ENCODE measurements at places on chromosomes 7 and 10. TPM values are rescaled to one million over a fixed set of nuclear protein-coding genes. Genes with fewer than 3 reads are reported as not detected.

ZNF804B gene
- not detected for total RNA-seq

C7orf57 gene
- 9.4 TPM for total RNA-seq

C10orf67 gene
- 2.3 TPM for total RNA-seq

NPTX2 gene
- total RNA-seq: 2.3 TPM

DNA sequence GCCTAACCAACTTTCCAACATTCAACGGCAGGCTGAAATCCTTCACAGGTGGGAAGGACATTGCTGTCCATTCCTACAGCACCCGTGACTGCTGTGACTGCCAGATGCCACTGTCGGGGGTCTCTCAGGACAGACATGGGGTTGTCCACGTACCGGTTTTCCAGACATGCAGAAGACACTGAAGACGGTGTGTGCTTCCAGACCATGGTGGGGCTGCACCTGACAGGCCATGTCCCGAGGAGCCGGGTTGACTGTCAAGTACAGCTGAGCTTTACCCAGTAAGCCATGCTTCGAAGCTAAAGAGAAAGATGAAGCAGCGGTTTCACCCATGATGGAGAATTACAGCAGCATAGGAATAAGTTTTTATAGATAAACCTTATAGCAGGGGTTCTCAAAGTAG lies 70.9 kb downstream of the PKD1L1 start:
- H3K36me3 ChIP-seq: no peaks in the 10 kb centered on the region
- H3K27me3 ChIP-seq: no peaks in the 10 kb centered on the region
- H3K27ac ChIP-seq: no peak overlapping the region
- no peak overlapping the region for H3K4me3 ChIP-seq
- no peak for DNase-seq
- no peaks in the 10 kb centered on the region for H3K4me1 ChIP-seq

- H3K27me3 ChIP-seq: no peaks in the 10 kb centered on the region
- H3K36me3 ChIP-seq: peaks cover 7% of the 10 kb centered on the region
- DNase-seq: no peak
- H3K27ac ChIP-seq: no peak overlapping the region
These were observed 33.9 kb downstream of the CCM2 start for GRCh38 chr7:45033931-45034290.

DNA sequence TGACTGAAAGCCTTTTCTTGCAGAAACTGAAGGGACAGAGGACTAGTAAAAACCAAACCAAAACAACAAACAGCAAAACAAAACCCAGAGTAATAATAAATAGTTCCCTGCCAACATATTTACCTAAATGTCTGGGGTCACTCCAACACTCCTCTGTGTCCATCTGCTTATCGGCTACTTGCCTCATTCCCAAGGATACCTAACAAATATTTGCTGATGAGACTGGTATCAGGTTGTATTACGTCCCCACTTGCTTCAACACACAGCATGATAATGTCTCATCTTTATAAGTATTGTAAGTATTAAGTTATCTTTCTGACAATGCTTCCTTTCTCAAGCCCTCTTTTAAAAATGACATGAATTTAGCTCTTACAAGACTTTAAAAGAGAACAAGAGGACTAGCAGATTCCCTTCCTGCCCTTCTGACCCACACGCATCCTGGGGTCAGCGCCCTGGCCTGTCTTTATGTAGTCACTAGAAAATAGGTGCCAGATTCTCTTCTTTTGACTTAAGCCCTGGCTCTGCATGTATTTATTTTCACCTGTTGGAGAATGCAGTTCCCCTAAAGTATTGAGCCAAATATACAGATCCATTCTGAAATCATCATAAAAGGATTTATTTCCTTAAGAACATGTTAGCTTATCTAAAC lies 110.2 kb downstream of the SEM1 start:
- no peaks in the 10 kb centered on the region for H3K4me1 ChIP-seq
- H3K27ac ChIP-seq: no peak overlapping the region
- no peaks in the 10 kb centered on the region for H3K36me3 ChIP-seq
- no peaks in the 10 kb centered on the region for H3K27me3 ChIP-seq
- DNase-seq: no peak
- no peak overlapping the region for H3K4me3 ChIP-seq

DNA sequence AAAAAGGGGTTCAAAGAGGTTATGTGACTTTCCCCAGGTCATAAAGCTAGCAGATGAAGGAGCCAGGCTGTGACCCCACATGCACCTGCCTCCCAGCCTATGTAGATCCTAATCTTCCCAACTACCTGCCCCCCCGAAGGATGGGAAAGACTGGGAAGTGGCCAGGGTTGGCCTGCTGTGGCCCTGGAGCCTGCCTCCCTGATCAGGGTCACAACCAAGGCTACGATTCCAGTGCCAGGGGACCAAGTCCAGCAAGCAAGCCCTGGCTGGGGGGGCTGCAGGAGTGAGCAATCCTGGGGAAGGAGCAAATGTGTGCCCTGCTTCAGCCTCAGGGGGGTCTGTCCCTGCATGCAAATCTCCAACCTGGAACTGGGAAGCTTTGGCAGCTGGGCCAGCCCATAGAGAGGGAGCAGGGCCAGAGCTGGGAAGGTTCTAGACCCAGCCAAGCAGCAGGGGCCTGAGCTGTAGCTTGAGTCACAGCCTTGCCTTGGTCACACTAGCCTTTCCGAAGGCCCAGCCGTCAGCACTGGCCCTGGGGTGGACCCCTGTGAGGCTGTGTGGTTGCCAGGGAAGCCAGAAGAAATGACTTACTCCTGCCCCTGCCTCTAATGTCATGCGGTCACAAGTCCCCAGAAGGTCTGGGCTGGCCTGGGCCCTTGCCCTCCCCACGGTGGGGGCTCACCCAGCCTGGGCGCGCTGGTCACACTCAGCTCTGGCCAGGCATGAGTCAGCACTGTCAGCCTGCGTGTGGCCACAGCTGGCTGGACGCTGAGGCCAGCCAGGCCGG lies 96.4 kb upstream of the ZMIZ1 start:
- no peaks in the 10 kb centered on the region for H3K36me3 ChIP-seq
- no peak overlapping the region for H3K4me3 ChIP-seq
- peaks cover 10% of the 10 kb centered on the region for H3K4me1 ChIP-seq
- no peaks in the 10 kb centered on the region for H3K27me3 ChIP-seq
- H3K27ac ChIP-seq: peak overlapping the region; percentile 91
- peak; percentile 56 for DNase-seq

- H3K27me3 ChIP-seq: no peaks in the 10 kb centered on the region
- no peaks in the 10 kb centered on the region for H3K4me1 ChIP-seq
- no peak overlapping the region for H3K4me3 ChIP-seq
- H3K36me3 ChIP-seq: no peaks in the 10 kb centered on the region
- H3K27ac ChIP-seq: no peak overlapping the region
These were observed 27.8 kb upstream of the SMURF1 start for GRCh38 chr7:99171731-99172130.

GRCh38 chr10:92517034-92517655 lies 56.7 kb downstream of the IDE start:
- peaks cover 1% of the 10 kb centered on the region for H3K36me3 ChIP-seq
- no peaks in the 10 kb centered on the region for H3K27me3 ChIP-seq
- H3K27ac ChIP-seq: no peak overlapping the region
- no peak overlapping the region for H3K4me3 ChIP-seq
- no peaks in the 10 kb centered on the region for H3K4me1 ChIP-seq
